ENCODE measurements at places on chromosomes 3 and 15.

DNA sequence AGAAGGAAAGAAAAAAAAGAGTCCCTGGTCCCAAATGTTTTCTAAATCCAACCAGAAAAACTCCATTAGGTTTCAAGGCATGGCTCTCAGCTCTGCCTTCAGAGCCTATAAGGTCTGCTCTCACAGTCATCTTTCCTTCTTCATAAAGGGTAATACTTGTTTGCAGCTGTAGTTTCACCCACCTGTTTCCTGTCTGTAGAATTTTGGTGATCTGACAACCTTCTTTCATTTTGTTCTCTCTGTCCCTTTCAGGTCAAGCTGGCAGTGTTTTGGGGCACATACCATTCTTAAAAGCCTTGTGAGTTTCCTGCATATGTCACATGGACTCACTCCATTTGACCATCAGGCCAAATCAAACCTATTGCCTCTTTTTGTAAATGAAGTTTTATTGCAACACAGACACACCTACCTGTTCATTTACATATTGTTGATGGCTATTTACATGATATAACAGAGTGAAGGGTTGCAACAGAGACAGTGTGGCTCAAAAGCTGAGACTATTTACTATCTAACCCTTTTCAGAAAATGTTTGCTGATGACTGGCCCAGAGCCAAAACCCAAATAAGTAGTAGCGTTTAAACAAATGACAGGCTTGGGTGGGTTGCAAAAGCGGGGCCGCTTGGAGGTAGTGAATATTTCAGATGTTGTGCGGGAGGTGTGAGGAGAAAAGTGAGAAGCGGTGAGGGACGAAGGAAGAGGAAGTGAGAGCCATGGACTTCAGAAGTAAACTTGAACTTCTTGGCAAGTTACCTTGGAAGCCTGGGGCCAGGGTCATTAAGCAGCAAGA lies 292.7 kb upstream of the PROK2 start:
- DNase-seq, result no peak

- DNase-seq, result peak; percentile 20
These were observed 35.6 kb upstream of the PPP4R2 start for GRCh38 chr3:72960812-72961518.

DNA sequence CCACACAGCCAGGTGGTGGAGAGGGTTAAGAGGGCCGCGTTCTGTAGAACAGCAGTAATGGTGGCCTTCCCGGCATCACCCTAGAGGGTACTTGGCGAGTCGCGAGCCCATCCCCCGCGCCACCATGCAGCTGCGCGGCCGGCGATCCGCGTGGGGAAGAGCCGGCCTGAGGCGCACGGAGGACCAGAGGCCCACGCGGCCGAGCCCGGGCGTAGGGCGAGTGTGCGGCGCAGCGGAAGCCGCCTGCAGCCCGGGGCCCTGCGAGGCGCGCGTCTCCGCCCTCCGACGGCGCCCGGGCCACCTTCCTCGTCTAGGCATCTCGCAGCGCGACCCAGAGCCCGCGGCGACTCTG lies 423 bp downstream of the TKT start:
- DNase-seq, result no peak

DNA sequence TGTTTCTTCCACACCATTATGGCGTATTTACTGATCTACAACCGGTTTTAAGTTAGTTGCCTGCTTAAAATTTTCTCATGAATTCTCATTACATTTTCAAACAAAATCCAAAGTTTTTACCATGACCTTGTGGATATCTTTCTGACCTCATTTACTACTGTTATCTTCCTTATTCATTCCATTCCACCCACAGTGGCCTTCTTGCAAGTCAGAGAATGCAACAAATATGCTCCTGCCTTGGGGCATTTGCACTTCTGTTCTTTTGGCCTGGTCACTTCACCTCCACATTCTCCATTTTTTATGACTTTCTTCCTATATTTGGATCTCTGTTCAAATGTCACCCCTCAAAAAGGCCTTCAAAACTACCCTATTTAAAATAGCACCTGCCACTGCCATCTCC lies 8.8 kb upstream of the SLC15A2 start:
- no peak for DNase-seq

DNA sequence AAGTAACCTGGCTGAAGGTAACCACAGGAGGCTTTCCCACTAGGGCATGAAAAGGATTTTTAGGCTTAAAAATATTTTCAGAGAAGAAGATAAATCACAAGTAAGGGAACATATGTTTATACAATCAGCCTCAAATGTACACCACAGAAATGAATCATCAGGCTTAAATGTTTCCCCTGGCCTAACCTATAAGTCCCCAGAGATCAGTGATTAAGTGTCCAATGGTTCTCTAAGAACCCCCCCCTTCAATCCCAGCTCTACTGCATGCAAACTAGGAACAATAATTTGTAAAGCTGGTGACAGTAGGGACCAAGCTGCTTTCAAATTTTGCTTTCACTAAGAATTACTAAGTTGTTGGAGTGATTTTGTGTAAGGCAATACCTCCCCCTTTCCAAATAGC lies 431.6 kb upstream of the LMCD1 start:
- DNase-seq, result no peak

Measured in brain microvascular endothelial cell (primary cell).